MV-4-11 (cell line): ENCODE measurements at places on chromosomes 16 and 17.

- no peak for DNase-seq
These were observed 44.7 kb downstream of the MYO18A start for GRCh38 chr17:29135464-29135863.

- no peak for DNase-seq
These were observed 32.7 kb downstream of the CDK5R1 start for GRCh38 chr17:32519228-32520103.

DNA sequence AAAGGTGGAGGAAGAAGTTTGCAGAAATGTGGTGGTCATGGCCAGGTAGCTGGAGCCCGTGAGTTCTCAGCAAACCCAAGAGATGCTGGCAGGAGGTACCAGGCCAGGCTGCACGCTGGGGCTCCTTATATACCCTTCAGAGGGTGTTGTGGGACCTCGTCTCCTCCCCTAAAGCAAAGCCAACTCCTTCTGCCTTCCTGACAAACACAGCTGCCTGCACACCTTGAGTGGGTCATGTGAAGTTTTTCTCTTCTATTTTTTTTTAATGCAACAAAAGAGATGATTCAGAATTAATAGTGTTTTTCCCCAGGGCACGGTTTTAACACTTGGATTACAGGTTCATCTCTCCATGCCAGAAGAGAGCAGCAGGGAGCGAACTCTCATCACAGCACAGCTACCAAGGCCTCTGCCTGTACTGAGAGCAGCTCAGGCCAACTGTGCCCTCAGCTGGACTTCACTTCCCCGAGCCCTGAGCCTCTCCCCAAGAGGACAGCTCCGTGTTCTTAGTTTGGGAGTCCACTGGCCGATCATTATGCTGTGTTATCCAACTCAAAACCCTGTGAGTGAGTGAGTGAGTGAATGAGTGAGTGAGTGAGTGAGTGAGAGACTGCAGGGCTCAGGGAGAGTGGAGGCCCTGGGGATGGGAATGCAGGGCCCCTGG is at the start of gene KRT15:
Gene KRT15 (minus strand): TSS at position 102 of the 661 bp plus-strand sequence. CDS start 63 bp downstream, at position 39.
- no peak for DNase-seq

DNA sequence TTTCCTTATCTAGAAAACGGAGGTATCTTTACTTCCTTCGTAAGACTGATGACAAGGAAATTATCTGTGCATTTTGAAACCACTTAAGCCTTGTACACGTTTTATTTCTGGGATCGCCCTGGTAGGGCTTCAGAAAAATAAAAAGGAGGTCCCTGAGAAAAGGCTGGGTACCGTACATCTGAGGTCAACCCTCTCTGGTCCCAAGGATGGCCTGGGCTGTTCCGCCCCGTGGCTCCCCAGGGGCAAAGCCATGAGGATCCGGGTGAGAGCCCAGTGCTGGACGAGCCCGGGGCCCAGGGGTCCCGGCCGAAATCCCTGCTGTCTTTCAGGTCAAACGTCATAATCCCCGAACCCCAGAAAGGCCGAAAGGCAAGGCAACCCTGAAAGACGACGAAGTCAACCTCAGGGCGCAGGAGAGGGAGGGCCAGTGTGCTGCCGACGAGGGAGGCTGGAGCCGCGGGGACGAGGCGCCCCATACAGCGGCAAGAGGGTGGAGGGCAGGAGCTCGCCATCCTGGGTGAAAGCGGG is 656 bp upstream of the FUS start:
- DNase-seq = no peak

GRCh38 chr16:66569131-66569530 is 2.9 kb downstream of the CMTM1 start:
- DNase-seq = no peak

GRCh38 chr17:30095507-30096244 is 20.9 kb upstream of the NSRP1 start:
- DNase-seq = peak; percentile 72

DNA sequence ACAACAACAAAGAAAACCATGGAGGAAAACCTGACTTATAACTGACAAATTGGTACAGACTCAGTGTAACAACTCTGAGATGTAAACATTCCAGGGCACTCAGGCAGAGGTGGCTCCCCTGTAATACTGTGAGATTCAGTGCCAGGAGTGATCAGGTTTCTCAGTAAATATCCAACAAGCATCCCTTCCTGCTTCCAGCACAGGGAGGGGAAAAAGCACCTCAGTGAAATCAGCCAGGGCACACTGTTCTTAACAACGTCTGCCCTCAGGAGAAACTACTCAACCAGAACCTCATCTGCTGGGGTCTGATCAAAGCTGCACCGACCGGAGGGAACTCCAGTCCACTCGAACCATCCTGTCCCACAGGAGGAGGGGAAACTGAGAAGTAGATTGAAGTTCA is 52.3 kb downstream of the AMFR start:
- DNase-seq = no peak

GRCh38 chr17:19833914-19834313 is 33.8 kb downstream of the ULK2 start:
- no peak for DNase-seq

DNA sequence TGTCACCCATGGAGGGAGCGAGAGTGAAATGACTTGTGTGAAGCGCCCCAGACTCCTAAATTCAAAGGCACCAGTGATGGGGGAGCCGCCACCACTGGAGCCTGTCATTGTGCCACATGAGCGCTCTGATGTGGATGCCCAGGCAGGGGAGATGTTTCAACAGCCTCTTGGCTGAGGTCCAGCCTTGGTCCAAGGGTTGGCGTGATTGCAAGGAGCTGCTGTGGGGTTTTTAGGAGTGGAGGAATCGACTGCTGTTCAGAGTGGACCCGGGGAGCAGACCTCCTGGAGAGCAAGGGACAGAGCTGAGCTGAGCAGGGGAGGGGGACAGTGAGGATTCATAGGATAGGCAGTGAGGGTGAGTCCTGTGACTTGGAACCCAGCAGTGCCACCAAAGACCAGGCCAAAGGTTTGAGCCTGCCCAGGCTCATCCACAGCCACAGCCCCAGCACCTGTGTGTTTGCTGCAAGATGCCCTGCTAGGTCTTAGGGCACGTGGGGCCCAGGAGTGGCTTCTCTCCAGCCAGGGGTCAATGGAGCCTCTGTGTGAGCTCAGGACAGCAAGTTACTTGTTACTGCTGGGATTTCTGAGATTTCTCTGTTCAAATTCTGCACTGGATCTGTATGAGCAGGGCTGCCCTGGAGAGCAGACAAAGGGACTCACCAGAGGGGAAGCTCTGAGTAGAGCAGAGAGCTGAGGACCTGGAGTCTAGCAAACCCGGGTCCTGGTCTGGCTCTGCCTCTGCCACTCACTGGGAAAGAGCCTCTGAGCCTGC is 20.3 kb downstream of the RHBDL3 start:
- DNase-seq = peak; percentile 26

- DNase-seq = no peak
These were observed 21.0 kb downstream of the C16orf90 start for GRCh38 chr16:3474136-3474779.

DNA sequence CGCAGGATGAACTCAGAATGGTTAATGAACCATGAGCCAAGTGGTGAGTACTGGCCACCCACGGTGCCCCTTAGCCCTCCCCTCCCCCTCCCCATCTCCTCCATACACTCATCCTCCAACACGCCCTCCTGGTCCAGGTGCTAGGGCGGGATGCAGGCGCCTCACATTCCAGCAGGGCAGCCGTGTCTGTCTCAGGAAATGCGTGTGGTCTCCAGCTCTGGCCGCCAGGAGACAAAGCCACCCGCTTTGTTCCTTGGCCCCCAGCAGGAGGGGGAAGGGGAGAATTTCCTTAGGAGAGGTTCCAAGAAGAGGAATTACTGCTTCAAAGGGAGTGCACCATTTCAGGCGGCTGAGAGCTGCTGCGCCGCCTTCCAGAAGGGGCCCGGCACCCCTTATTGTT is 29.7 kb upstream of the RMI2 start:
- no peak for DNase-seq

GRCh38 chr17:67449845-67450755 is 73.0 kb downstream of the PITPNC1 start:
- DNase-seq = no peak

GRCh38 chr16:49478107-49478506 is 104.5 kb downstream of the C16orf78 start:
- no peak for DNase-seq

- peak; percentile 26 for DNase-seq
These were observed 18.6 kb downstream of the C1QTNF1 start for GRCh38 chr17:79042421-79043190.

- DNase-seq = no peak
These were observed 29.1 kb downstream of the SNN start for GRCh38 chr16:11697319-11697718.

- peak; percentile 12 for DNase-seq
These were observed 15.4 kb downstream of the SRP68 start for GRCh38 chr17:76056882-76057281.
